ENCODE measurements at places on chromosomes 4 and X.

DNA sequence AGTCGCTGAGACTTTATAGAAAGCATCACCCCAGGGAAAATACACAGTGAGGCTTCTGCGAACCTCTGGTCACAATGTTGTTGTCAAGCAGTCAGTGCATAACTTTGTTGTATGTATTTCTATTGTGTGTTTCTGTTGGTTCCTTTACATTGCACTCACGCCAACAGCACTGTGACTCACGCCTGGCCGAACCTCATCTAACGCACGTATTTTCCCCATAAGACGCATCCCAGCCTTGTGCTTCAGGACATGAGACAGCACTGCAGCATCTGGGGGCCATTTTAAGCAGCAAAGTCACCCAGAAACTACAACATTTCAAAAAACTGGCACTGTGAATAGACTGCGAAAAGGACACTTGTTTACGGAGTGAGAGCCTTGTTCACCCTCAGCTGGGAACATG lies 30.6 kb downstream of the TBL1X start:
- no peak for DNase-seq

GRCh38 chr4:40577588-40578253 lies 51.9 kb downstream of the RBM47 start:
- DNase-seq = no peak

GRCh38 chrX:111090458-111090857 lies 5.5 kb upstream of the PAK3 start:
- DNase-seq = no peak

- DNase-seq = no peak
These were observed 11.2 kb downstream of the USP9X start for GRCh38 chrX:41096339-41096955.

DNA sequence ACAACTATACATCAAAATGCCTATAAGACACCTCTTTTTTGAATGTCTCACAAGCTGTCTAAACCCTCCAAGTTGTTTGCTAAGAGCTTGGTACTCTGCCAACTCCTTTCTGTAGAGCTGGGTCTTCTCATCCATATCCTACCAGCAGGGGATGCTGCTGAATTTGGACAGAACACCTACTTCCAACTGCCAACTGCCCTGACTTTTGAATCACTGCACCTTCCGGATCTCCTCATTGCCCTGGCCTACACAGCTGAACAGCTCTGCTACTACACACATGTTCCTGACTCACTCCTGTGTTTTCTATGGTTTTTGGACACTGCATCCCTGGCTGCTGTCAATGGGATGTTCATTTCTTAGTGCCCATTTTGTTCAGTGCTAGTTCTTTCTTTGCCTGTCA lies 18.7 kb downstream of the FAM184B start:
- DNase-seq = no peak

DNA sequence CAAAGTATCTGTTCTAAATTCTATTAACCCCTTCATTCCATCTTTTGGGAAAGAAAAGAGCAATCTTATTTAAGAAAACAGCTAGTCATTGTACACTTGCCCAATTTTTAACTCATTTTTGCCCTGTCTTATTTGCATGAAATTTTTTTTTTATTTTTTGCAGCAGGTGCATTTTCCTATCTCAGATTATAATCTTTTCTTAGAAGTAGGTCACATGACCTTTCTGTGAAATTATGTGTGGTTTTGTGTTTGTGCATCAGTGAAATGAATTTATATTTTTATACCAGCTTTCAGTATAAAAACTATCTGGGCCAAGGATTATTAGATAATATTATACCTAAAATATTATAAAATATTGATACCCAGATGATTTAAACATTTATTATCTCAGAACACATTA lies 145.6 kb downstream of the INPP4B start:
- no peak for DNase-seq

- DNase-seq = no peak
These were observed 10.1 kb downstream of the SULT1B1 start for GRCh38 chr4:69750346-69750745.

DNA sequence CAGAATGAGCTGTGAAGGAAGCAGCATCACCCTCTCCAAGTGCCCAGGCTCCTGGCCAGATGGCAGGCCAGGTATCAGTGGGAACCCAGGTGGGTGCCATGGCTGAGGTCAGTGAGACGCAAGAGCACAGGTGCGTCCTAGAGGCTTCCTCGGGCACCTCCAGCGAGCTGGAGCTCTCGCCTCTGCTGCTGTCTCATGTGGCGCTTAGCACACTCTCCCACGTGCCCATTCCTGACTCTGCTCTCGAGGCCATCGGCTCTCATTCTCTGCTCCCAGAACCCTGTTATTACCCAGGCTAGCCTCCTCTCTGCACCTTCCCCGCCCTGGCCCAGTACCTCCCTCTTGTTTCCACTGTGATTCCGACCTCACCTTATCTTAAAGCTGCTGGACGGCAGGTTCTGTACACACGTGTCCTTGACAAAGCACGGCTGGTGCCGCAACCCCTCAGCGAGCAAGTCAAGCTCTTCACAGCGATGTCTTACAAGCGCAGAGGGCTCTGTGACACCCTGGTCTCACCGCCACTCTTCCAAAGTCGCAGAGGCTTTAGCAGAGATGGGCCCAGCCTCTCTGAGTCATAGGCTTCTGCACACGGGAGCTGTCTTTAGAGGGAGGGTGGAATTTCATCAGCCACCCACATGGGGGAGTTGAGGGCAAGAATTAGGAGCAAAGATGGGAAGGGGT lies 15.4 kb upstream of the MSANTD1 start:
- no peak for DNase-seq

DNA sequence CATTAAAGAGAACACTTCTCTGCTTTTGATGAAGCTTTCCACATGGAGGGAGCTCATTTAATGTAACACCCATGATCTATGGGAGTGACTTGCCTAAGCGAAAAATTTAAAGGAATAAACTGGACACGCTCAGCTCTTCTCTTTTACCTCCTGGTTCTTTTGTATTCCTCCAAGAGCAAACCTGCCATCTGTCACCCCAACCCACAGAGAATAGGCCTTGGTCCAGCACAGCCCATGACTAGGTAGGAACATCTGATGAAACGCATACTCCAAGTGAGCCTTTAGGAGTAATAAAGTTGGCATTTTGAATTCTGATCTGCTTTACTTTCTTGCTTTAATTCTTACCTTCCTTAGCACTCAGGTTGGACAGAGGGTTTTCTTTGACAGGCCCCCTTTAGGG lies 389.0 kb downstream of the HNRNPD start:
- DNase-seq = no peak

- no peak for DNase-seq
These were observed 1.1 kb upstream of the DKK2 start for GRCh38 chr4:107037199-107037584.

DNA sequence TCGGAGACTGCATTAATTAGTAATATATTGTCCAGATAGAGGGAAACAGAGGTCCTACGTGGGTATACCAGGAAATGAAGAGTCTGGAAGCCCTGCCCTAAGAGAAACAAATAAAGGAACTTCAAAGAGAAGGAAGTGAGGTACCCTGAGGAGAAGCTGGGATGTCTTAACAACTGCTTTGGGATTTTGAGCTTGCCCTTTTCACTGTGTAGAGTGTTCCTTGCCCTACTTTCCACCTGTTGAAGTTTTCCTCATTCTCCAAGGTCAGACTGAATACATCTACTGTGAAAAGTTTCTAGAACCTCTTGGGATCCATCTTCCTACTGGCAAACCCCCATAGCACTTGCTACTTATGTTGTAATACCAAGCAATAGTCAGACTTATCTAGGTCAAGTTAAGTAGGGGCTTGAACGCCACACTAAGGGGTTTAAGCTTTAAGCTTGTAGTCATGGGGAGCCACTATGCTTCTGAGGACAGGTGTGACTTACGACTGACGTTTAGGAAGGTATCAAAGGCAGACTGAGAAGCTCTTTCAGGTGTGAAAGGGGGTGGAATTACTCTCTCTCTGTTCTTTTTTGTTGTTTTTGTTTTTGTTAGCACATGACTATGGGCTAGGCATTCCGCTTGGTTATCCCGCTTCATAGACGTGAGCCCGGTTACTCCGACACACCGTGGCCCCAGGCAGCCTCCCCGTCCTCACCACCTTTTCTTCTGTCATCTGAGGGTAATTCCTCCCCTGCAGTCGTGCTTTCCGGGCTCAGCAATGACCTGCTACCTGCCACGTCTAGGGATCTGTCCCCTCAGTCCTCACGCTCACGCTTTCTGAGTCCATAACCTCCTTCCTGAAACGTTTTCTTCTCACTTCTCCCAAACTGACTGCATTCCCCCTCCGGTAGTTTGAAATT lies 959 bp upstream of the REST start:
- DNase-seq = no peak

GRCh38 chr4:45580334-45580733 lies 543.5 kb downstream of the GABRG1 start:
- DNase-seq = no peak

- no peak for DNase-seq
These were observed 454.2 kb downstream of the GRIA2 start for GRCh38 chr4:157674699-157675098.

- DNase-seq = no peak
These were observed 64.4 kb upstream of the UCP1 start for GRCh38 chr4:140633124-140633523.

GRCh38 chr4:155307731-155308277 lies 69.0 kb downstream of the MAP9 start:
- DNase-seq = no peak

DNA sequence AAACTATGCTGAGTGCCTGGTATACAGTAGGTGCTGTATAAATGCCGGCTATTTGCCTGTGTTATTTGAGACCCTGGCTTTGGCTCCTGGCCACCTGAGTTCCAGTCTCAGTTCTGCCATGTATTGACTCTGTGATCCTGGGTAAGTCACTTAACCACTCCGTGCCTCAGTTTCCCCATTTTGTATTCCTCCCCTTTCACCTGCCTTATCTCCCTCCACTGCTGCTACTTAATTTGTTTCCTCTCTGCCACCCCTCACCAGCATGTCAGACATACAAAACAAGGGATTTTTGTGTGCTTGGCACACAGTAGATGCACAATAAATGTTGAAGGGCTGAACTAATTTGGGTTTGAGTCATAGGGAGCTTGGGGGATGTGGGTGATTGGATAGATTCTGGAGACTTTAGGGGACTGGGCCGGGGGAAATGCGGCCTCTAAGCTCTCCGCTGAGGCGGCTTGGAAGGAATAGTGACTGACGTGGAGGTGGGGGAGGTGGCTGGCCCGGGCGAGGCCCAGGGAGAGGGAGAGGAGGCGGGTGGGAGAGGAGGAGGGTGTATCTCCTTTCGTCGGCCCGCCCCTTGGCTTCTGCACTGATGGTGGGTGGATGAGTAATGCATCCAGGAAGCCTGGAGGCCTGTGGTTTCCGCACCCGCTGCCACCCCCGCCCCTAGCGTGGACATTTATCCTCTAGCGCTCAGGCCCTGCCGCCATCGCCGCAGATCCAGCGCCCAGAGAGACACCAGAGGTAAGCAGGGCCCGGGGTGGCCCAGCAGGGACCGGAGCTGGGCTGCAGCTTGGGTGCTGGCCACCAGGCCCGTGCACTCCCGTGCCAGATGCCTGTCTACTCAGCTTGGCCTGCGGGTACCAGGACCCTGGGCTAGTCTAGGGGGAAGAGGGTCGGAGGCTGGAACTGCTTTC lies at the start of gene TIMP1:
TIMP1 (plus strand) TSS at position 706 of the 917 bp plus-strand sequence. CDS start 980 bp downstream, outside the sequence.
- peak; percentile 62 for DNase-seq

- DNase-seq = no peak
These were observed 220.8 kb downstream of the SPANXN3 start for GRCh38 chrX:143296521-143296920.

- no peak for DNase-seq
These were observed 13.1 kb upstream of the FAM13A start for GRCh38 chr4:89070041-89070440.

DNA sequence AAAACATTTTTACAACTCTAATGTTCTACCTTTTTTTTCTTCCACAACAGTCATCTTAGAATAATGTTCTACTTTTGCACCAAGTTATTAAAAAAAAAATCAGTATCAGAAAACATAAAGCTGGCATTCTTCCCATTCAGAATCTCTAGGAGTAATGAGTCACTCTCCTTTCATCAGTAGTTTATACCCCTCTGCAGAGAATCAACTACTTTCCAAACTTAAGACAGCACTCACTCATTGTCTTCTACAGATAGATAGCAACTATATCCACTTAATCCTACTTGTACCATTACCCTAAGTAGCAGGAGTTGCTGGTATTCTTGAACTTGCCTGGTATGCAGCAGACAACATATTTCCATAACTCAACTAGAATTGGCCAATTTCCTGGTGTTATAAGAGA lies 3.2 kb downstream of the TIGD4 start:
- DNase-seq = no peak

DNA sequence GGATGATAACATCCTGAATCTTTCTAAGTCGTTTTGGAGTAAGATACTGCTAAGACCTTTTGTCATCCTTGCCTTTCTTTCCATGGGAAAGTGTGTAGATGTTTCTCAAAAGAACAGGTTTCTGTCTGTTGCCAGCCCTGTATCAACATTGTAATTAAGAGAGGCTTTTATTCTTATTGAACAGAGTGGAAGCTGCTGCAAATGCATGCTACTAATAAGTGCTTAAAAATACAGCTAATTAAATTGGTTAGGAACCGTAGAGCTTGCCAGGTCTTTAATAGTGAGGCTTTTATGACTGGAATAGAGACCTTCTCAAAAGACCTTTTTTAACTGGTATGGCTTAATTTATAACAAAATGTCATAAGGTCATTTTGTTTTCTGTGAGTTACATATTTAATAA lies 34.4 kb downstream of the INTU start:
- DNase-seq = no peak

- DNase-seq = no peak
These were observed 24.3 kb downstream of the PSAPL1 start for GRCh38 chr4:7410446-7410845.

DNA sequence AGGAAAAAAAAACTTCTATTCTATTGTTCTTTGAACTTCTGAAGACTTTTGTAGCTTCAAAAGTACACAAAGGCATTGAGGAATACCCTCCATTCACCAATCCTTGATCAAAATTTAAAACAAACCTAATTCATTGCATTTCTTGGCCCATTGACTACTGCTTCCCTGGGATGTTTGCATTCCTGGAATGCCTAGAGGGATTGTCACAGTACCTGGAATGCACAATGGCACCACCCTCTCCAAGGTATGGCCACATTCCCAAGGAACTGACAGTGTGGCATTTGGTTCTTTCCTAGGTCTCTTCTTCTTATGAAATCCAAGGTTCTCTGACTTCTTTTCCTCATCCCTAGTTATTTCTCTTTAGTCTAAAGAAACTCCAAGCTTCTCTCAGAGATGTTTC lies 600.7 kb downstream of the CCSER1 start:
- no peak for DNase-seq

- DNase-seq = no peak
These were observed 1.3 kb downstream of the SMIM20 start for GRCh38 chr4:25915353-25915705.

- DNase-seq = no peak
These were observed 4.5 kb downstream of the CRMP1 start for GRCh38 chr4:5888222-5889001.

- no peak for DNase-seq
These were observed 4.7 kb upstream of the ASB5 start for GRCh38 chr4:176273736-176274135.

Measured in stimulated activated CD8-positive, alpha-beta memory T cell treated with anti-CD3 and anti-CD28 coated beads, Interleukin-4, amount 100 ng/mL, for 1 hour (primary cell).